ENCODE measurements at places on chromosomes 6 and 20. TPM values are rescaled to one million over a fixed set of nuclear protein-coding genes. Genes with fewer than 3 reads are reported as not detected.
A peak's percentile ranks its signal among the peaks of the same experiment; 100 is the strongest.

DNA sequence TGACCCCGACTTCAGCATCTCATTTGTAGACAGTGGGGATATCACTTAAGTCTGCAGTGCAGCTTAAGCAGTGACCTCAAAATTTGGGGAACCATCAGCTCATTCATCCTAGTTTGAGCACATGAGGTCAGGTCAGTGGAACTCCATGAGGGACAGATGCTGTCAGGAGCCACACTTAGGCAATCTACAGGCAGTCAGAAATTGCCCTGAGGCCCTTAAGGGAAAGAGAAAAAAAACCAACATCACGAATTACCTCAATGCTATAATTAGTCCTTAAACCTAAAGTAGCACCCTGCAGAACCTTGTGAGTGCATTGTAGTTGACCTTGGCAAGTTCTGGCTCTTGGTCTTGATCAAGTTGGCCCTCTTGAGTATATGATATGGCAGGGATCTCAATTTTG lies 21.1 kb downstream of the TMEM74B start:
- DNase-seq, result no peak

GRCh38 chr6:134449781-134450180 lies 131.9 kb upstream of the SGK1 start:
- no peak for DNase-seq

- no peak for DNase-seq
Observed at GRCh38 chr6:143691900-143692636, 14.3 kb downstream of the PHACTR2 start.

GRCh38 chr6:166493427-166494100 lies 92.9 kb downstream of the RAMACL start:
- no peak for DNase-seq

DNA sequence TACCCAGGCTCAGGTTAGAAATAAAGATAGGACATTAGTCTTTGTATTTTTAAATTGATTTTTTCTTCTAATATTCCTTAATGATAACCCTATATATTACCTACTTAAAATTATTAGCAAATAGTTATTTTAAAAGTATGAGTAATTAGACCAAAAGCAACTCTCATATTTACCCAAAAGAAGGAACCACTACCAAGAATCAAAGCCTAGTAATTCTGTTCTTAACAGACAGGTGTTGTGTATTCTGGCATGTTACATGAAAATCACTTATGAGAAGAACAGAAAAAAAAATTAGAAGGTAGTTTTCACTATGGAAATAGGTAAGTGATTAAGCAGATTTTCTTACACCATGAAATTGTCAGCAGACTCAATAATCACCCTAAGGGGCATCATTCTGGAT lies 105.1 kb downstream of the ATG5 start:
- no peak for DNase-seq

DNA sequence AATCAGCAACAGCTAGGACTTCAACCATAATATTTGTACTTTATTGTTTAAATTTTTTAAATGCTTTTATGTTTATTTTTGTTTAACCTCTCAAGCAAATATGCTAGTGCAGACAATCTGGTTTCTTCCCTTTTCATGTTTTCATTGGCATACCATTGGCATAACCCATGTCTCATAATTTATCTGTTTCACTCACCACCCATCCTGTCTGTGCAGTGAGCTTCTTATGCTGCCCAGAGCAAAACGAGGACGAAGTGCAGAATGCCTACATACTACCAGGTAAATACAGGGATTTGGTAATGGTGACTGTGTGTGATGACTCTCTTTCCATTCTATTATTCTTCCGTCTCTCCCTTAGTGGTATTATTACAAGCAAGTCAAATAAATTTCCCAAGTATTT lies 361.4 kb upstream of the KCNQ5 start:
- DNase-seq, result no peak

GRCh38 chr6:71299541-71300470 lies 11.2 kb downstream of the OGFRL1 start:
- no peak for DNase-seq

DNA sequence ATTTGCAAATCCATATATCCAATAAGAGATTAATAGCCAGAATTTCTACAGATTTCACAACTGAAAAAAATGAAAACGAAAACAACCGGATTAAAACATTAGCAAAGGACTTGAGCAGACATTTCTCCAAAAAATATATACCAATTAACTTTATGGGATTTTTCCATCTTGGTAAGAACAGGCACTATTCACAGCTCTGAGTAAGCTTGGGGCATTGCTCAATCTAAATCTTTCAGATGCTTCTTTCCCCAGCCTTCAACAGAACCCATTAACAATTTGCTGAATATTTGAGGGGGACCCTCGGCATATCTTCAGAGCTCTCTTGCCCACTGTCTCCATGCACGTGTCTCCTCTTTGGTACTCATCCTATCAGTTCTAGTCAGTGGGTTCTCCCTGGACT lies 111.7 kb upstream of the CD93 start:
- DNase-seq, result no peak

The SAMD10 gene
- total RNA-seq, result 77.0 TPM

- DNase-seq, result no peak
Observed at GRCh38 chr20:61659246-61659993, 406.3 kb downstream of the TAF4 start.

- DNase-seq, result peak; percentile 6
Observed at GRCh38 chr6:111367393-111368088, 115.5 kb downstream of the REV3L start.

- no peak for DNase-seq
Observed at GRCh38 chr6:165308926-165309731, at the start of gene C6orf118. Gene C6orf118 (minus strand): TSS chr6:165309605. CDS start chr6:165309586, 19 bp downstream.

The BPI gene
- not detected for total RNA-seq

GRCh38 chr6:64538722-64539121 lies 903.1 kb downstream of the PHF3 start:
- no peak for DNase-seq

The ZNF831 gene
- total RNA-seq, result 9.0 TPM

DNA sequence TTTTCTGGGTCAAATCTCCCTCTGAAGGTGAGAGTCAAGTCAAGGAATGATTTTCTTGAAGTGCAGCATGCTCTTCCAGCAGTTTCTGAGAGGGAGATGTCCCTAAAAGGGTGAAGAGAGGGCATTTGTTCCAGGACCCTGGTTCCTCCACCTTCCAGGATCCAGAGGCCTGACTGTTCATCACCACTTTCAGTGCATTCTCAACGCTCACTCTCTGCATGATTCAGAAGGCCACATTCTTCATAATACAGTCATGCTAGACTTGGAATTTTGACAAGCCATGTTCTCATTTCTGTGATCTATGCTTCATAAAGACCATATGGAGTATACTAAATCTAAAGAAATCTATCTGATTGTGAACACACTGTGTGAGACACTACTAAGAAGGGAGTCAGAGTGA lies 85.1 kb downstream of the PDE7B start:
- DNase-seq, result no peak

DNA sequence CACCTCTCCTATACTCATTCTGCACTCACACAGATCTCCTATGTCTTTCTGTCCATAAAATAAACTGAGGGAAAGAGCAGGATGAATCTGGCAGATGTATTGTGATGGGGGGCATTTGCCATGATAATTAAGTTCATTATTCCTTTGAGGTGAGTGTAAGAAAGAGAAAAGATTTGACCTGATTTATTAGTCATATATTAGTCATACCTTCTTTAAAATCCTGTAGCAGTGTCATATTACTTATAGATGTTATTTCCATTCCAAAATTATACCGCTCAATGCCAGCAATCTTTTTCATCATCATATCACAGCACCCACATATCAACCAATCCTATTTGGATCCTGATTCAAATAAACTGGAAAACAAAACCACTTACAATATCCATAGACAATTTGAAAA lies 733.3 kb upstream of the SLC35B3 start:
- no peak for DNase-seq

- no peak for DNase-seq
Observed at GRCh38 chr20:34037767-34038166, 44.1 kb downstream of the RALY start.

The MAPK13 gene
- total RNA-seq, result 50.7 TPM

The WFDC5 gene
- 1.4 TPM for total RNA-seq

DNA sequence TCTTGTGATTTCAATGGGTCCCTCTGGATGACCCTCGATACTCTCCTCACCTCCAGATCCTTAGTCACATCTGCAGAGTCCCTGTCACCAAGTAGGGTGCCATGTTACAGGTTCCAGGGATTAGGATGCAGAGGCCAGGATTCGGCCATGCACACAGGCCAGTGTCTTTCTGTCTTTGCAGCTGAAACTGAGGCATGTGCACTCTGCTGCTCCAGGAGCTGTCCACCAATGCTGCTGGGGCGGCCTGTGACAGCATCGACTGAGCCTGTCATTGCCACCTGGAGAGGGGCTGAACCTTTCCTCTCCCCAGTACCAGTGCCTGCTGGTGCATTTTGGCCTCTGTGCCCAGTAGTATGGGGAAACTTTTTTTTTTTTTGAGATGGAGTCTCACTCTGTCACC lies 4.4 kb upstream of the RBM38 start:
- DNase-seq, result no peak

GRCh38 chr20:56098981-56099500 lies 93.7 kb upstream of the CBLN4 start:
- DNase-seq, result no peak

GRCh38 chr20:7696311-7696710 lies 243.9 kb downstream of the HAO1 start:
- no peak for DNase-seq

The UBE2C gene
- 197 TPM for total RNA-seq

The HTR1E gene
- total RNA-seq, result not detected

DNA sequence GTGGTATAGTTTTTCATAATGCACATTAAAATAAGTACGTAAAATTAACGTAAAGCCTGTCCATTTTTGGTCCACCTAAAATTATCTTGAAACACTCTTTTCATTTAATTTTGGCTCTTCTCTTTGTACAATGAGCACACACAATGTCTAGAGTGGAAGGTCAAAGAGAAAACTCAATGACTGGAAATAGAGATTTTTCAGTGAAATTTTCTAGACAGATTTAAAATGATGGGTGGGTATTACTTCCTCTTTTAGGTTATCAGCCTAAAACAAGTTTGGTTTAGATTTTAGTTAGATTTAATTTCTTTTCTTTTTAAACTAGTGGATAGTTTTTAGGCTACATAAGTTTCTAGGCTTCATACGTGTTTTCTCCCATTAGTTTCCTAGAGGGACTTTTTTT lies 24.9 kb downstream of the DSE start:
- no peak for DNase-seq

GRCh38 chr20:50385733-50386640 lies 124.2 kb upstream of the PTPN1 start:
- DNase-seq, result peak; percentile 73

The SYS1 gene
- 35.4 TPM for total RNA-seq

DNA sequence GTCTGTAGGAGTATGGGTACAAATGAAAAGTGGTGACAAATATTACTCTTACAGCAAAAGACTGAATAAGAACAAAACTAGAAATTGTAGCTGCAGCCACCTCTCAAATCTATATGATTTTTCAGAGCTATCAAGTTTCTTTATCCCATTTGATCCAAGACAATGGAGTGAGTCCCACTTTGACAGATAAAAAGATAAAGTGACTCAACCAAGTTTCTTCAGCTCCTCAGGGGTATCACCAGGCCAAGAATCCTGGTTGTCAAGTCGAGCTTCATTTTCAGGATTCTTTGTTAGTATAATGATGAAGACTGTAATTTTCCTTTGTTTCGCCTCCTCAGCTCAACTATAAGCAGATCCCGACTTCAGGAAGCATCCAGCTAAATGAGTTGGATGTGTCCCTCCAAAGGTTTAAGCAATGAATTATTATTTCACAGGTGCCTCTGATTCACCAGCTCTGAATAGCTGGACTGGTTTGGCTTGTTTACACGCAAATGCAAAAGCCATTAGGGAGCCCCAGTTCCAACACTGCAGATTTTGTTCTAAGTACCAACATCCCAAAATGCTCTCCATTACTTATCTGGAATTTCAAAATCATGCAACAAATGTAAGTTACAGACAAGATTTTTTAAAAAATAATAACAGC lies 238.9 kb downstream of the MAFB start:
- no peak for DNase-seq

The TSPO2 gene
- not detected for total RNA-seq

The FUT9 gene
- not detected for total RNA-seq

- no peak for DNase-seq
Observed at GRCh38 chr6:143258945-143259344, 191.6 kb downstream of the ADAT2 start.

GRCh38 chr6:157305670-157306653 lies 17.4 kb downstream of the TMEM242 start:
- DNase-seq, result no peak

The C20orf141 gene
- total RNA-seq, result not detected

All from activated T-cell treated with anti-CD3 and anti-CD28 coated beads, Interleukin-2, amount 50 U/mL, for 72 hours (primary cell).